ENCODE measurements at places on chromosomes 4 and X.
A peak's percentile ranks its signal among the peaks of the same experiment; 100 is the strongest.

GRCh38 chr4:47698837-47699236 lies 139.0 kb downstream of the CORIN start:
- DNase-seq: no peak

DNA sequence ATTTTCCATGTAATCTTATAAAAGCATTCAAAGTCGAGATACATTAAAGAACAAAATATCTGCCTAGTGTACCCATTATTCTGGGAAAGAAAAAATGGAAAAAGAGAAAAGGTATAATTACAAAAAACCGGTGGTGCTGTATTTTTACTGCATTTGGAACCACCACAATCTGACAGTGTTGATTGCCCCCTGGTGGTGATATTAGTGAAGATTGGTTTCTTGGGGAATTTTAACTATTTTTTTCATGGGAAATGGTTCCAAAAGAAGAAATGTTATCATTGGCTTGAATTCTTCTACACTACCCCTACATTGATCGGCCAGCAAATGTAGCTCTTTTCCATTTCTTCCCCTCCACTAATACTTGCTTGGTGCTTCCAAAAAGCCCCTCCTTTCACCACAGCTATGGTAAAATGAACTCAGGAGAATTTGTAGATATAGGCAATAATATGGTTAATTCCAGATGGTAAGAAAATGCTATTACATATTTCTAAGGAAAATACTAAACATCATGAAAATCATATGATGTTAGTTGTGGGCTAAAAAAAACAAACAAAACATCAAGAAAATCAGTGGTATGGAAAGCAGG lies 50.0 kb downstream of the COX18 start:
- DNase-seq: peak; percentile 21

DNA sequence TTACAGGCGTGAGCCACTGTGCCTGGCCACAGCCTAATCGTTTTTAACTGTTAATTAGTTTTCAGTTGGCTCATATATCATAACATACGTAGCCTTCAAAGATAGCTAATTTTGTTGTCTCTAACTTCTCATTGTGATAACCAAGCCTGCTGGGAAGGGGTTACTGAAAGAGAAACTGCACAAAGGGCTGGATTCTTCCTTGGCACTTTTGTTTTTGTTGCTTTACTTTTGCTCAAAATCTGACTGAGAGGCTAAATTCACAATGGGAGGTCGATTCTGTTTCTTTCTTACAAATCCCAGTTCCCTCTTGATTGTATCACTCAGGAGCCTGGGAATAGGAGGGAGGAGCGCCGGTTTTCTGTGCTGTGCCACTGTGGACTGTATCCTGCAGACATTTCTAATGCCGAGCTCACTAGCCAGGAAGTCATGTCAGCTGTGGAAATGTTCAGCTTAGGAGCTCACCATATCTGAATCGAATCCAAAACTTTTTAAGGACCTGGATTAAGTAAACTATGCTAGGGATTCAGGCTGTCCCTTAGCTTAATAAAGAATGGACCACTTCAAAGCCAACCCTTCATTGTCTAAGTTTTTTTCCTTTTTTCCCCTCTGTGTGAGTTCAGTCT lies 120.5 kb upstream of the FAT1 start:
- no peak for DNase-seq

DNA sequence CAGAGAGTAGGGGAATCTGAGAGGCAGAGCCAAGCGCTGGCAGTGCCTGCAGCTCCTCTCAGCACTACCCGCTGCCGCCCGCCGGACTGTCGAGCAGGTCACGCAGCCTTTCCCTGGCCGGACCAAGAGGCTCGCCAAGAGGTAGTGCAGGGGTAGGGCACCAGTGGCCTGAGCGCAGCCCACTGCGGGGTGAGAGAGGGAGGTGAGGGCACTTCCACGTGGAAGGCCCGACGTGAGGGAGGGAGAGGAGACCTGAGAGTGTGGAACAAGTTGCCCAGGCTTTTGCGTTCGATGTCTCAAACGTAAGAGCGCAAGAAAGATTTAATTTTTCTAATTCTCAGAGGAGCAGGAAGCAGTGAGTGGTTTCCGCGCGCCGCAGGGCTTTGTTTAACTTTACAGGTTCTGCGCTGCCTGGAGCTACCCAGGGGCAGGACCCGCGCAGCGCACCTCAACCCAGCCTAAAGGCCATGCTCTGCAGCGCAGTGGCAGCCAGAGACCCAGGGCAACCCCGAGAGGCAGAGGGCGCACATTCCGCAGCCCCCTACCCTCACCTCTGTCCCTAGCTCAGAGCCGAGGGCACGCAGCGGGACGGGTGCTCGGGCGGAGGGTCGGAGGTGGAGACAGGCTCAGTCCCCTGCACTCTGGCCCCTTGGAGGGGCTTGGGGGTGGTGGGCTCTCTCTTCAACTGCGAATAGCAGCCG lies 14.9 kb downstream of the ARHGAP36 start:
- DNase-seq: no peak

- DNase-seq: peak; percentile 20
Measured at GRCh38 chr4:7699031-7699430, 240.6 kb downstream of the AFAP1 start.

- peak; percentile 36 for DNase-seq
Measured at GRCh38 chr4:40325406-40326019, 9.6 kb upstream of the CHRNA9 start.

DNA sequence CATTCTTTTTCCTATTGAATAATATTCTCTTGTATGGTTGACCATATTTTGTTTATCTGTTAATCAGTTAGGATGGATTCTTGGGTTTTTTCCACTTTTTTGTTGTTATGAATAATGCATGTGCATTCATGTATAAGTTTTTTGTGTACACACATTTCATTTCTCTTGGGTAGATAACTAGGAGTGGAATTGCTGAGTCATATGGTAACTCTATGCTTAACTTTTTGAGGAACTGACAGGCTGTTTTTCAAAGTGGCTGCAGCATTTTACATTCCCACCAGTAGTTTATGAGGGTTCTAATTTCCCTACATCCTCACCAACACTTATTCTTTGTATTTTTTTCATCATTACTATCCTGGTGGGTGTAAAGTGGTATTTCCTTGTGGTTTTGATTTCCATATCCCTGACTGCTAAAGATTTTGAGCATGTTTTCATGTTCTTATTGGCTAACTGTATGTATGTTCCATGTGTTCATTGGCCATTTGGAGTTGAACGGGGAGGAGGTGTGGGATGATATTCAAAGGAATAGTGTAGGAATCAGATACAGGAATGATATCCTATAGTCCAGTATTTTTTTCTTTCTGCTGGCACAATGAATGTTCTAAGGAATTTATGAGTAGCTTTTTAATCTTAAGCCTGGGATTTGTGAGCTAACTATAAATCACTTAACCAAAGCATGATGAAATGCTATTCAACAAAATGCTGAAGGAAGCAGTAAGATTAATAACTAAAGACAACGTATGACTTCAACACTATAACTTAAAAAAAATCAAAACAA lies 114.3 kb downstream of the AMELX start:
- DNase-seq: no peak

DNA sequence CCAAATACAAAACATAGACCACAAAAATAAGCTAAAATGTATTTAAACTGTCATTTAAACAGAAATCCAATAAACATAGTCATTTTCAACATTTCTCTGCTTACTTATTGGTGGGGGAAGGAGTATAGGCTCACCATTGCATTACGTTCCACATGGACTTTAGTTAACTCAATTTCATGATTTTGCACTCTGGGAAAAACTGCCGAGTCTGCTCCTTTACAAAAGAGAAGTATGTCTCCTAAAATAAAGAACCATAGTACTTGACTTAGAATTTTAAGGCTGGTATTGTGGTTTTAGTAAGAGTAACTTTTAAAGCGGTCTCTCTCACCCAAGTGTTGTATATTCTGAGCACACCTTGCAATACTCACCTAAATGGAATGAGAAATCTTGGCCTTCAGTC lies 75.1 kb upstream of the MCF2 start:
- DNase-seq: no peak

GRCh38 chrX:39377157-39377556 lies 575.9 kb downstream of the MID1IP1 start:
- DNase-seq: no peak

- no peak for DNase-seq
Measured at GRCh38 chr4:95050980-95051701, 293.4 kb downstream of the BMPR1B start.

- DNase-seq: no peak
Measured at GRCh38 chr4:183571350-183571941, 66.6 kb downstream of the ING2 start.

- DNase-seq: no peak
Measured at GRCh38 chr4:125620066-125620860, 305.5 kb downstream of the FAT4 start.

DNA sequence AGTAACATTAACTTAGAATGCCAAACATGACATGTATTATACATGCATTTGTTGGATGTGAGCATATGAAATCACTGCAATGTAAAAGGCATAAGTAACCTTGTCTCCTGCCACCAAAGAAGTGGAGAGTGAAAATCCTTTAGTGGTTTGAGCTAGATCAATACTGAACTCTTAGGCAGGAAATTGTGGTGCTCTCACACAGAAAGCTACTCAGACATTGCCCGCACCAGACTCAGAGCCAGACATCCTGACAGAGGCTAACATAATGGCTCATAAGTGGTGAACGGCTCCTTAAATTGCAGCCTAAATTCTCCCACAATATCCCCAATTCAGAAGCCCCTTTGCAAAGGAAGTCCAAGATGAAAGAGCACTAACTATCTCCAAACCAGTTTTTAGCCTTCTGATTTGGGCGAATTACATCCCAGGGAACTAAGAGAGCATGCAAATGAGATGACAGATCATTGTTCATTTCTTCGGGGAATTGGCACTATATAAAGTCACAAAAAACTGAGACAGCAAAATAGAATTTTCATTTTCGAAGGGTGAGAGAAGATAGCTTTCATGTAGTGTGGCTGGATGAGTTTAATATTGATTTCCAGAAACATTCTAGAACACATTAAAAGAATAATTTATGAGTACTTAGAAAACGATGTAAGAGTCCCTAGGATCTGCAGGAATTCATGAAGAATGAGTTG lies 233.6 kb upstream of the RPS6KA3 start:
- no peak for DNase-seq

DNA sequence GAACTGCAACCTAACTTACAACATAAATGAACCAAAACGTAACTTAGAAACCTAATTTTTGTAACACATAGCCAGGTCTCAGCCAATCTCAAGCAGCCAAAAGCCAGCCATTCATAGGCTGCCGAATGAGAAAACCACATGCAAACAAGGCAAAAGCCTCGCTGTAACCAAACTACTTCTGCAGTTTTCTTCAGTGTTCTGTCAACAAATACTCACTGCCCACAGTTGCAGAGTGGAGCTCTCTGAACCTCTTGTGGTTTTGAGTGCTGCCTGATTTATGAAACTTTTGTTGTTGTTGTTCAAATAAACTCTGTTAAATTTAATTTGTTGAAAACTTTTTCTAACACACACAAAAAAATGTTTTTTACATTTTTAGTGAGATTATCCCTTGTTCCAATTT lies 251.2 kb downstream of the PAPSS1 start:
- no peak for DNase-seq

DNA sequence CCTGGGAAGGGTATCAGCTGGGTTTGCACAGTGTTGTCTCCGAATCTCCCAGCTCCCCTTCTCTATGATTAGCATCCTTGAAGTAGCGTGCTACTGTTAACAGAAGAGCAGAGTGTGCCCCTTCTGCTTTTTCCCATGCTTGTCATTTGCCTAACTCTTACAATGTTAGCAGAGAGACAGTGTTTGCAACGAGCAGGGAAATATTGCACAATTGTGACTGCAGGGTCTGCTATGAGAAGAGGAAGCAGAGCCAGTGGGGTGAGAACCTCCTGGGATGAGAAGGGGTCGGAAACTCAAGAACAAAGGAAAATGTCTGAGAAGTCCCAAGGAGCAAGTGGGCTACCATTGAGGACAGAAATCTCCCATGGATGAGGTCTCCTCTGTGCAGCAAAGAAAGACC lies 7.8 kb upstream of the CHRNA9 start:
- DNase-seq: no peak

- no peak for DNase-seq
Measured at GRCh38 chr4:44661940-44662622, 10.7 kb upstream of the YIPF7 start.

- DNase-seq: no peak
Measured at GRCh38 chr4:54055494-54055893, 8.9 kb downstream of the CHIC2 start.

DNA sequence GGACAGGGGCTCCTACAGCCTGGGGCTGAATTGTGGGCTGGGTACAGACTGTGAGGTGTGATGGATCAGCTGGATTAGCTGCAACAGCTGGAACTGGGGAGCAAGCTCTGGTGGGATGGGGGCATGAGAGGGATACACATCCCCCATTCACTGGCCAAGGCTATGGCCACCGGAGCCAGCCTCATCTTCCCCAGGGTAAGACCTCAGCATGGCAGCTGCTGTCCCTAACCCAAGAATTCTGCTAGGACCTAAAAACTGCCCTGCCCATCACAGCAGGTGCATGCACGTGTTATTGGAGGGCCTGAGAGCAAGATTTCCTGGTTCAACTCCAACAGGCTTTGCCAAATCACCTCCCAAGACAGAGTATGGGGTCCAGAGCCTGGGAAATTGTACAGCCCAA lies 258.6 kb upstream of the AGTR2 start:
- DNase-seq: no peak

GRCh38 chr4:10747186-10747585 lies 62.6 kb upstream of the CLNK start:
- no peak for DNase-seq
